ENCODE measurements at places on chromosomes 12 and 14.

DNA sequence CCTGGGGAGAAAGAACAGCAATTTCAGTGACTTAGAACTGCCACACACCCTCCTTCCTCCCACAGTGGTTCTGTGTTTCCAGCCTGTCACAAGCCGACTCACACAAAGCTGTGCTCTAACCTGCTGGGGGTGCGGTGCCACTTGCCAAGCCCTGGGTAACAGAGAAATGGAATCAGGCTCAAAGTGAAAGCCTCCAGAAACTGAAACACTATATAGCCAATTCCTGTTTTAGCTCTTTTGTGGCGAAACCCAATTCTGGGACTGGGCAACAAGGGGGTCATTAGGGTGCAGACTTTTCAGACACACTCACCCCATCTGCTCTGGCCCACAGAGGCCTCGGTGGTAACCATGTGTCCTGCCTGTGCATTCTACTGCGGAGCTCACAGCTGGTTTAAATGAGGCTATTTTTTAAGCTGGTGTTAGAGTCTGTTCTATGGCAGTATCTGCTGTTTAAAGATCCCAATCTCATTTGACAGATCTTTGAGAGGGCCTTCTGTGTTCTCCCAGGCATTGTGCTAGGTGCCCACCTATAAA is 15.2 kb upstream of the ACTR6 start:
- H3K4me1 ChIP-seq: peaks cover 26% of the 10 kb centered on the region
- DNase-seq: no peak
- peak overlapping the region; percentile 37 for H3K27ac ChIP-seq
- H3K4me3 ChIP-seq: peak overlapping the region; percentile 0
- H3K27me3 ChIP-seq: no peaks in the 10 kb centered on the region

DNA sequence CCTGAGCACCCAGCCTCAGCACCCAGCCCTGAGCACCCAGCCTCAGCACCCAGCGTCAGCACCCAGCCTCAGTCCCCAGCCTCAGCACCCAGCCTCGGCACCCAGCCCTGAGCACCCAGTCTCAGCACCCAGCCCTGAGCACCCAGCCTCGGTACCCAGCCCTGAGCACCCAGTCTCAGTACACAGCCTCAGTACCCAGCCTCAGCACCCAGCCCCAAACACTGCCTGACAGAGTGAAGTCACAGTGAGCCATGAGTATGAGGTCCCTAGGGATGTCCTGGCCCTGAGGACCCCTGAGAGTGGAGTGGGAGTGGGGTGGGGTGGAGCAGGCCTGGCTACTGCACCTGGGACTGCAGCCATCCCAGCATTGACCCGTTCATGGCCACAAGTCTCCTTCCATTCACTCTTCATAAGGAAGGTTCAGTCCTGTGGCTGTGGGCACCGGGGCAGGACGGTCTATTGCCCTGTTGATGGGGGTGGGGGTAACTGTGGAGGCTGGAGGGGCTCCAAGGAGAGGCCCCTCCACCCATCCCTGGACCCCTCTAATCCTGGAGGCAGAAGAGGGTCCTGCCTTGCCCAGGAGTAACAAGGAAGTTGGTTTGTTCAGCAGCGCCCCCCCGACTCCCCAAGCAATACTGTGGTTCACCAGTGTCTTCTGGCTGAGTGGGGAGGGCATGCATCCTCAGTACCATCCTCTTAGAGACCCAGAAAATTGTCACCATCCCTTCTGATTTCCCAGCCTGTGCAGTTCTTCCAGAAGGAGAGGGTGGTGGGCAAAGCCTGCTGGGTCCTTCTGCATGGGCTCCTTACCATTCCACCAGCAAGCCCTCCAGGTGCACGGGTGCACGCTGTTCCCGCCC is 140.5 kb downstream of the ADGRD1 start:
- H3K36me3 ChIP-seq: no peaks in the 10 kb centered on the region
- H3K4me3 ChIP-seq: no peak overlapping the region
- DNase-seq: no peak
- H3K27me3 ChIP-seq: no peaks in the 10 kb centered on the region

- no peak for DNase-seq
- H3K4me1 ChIP-seq: no peaks in the 10 kb centered on the region
- no peak overlapping the region for H3K27ac ChIP-seq
- no peaks in the 10 kb centered on the region for H3K27me3 ChIP-seq
- H3K36me3 ChIP-seq: no peaks in the 10 kb centered on the region
- no peak overlapping the region for H3K4me3 ChIP-seq
Measured at GRCh38 chr14:99263564-99264330, 8.2 kb downstream of the BCL11B start.

DNA sequence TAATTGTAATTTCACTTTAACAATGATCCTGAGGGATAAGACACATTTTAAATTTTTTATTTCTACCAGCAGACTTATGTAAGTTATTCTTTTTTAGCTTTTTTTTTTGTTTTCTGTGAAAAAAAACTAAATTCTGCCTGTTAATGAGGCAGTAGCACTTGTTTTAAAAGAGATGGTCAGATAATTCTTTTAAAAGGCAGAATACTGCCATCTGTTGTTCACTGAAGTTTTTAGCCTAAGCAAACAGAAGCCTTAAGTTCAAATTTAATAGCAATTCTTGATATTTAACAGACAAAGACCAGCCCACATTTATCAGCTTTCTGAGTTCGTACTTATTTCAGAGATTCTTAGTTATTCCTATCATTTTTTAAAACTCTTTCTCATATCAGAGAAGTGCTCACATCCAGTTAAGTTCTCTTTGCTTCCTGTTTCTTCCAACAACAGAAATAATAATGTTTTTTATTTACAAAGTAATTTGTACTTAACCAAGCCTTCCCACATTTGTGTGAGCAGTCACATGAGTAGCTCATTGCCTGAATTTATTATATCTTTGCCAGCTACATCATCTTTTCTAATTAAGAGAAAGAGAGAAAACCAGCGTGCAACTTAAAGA is 93.4 kb upstream of the SLCO1C1 start:
- H3K27ac ChIP-seq: peak overlapping the region; percentile 21
- peaks cover 17% of the 10 kb centered on the region for H3K4me1 ChIP-seq
- no peak overlapping the region for H3K4me3 ChIP-seq
- no peaks in the 10 kb centered on the region for H3K36me3 ChIP-seq
- DNase-seq: no peak

GRCh38 chr12:85759091-85759490 is 77.1 kb downstream of the RASSF9 start:
- DNase-seq: no peak
- H3K4me3 ChIP-seq: no peak overlapping the region
- no peaks in the 10 kb centered on the region for H3K36me3 ChIP-seq

DNA sequence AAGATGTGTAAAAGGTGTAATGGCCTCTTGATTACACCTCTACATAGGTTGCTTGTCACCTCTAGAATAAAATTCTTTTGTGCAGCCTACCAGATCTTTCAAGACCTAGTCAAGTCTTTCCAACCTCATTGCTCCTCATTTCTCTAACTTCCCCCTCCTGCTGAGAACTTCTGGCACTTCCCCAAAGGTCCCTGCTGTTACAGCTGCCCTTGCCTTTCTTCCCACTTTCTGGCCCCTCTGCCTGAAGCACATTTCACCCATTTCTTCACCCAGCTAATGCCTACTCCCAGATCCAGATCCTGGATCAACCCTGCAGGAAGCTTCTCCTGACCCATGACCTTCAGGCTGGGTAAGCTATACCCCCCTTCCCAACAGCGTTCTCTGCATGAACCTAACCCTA is 1.5 kb downstream of the TSHR start:
- H3K27me3 ChIP-seq: peaks cover 11% of the 10 kb centered on the region
- no peak overlapping the region for H3K27ac ChIP-seq
- no peak overlapping the region for H3K4me3 ChIP-seq
- no peak for DNase-seq
- H3K36me3 ChIP-seq: no peaks in the 10 kb centered on the region

Measured in tibial nerve (tissue), 4 donors.